ENCODE measurements at places on chromosomes 1 and 21.

- DNase-seq, result no peak
Measured at GRCh38 chr1:8599646-8600212, 217.7 kb downstream of the RERE start.

DNA sequence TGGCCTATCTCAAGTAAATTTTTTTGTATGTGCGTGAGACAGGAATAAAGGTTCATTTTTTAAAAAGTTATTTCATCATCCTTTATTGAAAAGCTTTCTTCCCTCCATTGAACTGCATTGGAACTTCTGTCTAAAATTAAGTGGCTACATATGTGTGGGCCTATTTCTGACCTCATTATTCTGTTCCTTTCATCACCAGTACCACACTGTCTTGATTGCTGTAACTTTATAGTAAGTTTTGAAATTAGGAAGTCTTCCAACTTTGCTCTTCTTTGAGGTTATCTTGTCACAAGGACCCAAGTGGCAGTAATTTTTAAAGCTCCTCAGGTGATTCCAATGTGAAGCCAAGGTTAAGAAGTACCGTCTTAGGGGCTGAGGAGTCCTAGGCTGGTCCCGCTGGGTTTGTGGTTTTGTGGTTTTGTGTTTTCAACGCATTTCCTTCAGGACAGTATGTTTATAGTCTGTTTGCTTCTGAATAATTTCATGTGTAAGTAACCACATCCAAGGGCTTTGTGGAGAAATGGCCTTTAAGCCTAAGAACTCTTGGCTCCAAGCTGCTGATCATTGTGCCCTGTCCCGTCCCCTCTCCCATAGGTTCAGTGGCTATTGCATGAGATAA lies 12.4 kb upstream of the SCAF4 start:
- no peak for DNase-seq

GRCh38 chr1:11107599-11107998 lies 7.9 kb upstream of the EXOSC10 start:
- no peak for DNase-seq

GRCh38 chr1:36751525-36751924 lies 268.8 kb upstream of the CSF3R start:
- DNase-seq, result no peak

DNA sequence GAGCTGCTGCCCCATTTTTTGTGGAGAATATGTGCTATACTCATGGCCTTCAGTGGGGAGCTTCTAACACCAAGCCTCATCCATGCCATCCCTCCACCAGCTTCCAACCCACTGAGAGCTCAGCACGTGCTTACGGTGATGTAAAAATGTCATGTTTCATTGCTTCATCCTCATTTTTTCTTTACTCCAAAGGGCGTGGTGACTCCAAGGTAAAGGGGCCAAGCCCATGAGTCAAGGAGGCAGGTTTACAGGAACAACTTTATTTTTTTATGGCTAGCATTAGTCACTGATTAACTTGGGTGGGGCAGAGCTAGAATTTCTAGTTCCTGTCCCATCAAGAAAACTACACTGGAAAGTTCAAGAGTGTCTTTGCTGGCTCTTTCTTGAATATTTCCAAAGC lies at the start of gene C1orf226:
C1orf226 (plus strand) TSS at position 346 of the 400 bp plus-strand sequence. CDS start 174 bp downstream, outside the sequence.
- DNase-seq, result peak; percentile 52

GRCh38 chr1:77857552-77857951 lies 30.9 kb upstream of the NEXN start:
- no peak for DNase-seq

DNA sequence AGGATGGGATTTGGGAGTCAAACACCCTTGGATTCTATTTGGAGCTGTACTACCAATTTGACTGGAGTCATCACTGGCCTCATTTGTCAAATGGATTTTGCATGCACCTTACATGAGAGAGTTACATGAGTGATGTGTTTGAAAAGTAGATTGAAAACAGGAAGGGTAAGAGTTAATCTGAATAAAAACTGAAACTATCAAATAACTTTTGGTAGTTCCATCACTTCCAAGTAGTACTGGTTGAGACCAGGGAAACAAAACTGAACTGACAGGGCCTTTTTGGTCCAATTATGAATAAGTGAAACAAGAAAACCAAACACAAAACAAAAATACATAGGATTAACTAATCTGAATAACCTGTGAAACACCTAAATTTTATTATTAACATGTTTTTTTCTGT lies 30.2 kb downstream of the NUCKS1 start:
- no peak for DNase-seq

DNA sequence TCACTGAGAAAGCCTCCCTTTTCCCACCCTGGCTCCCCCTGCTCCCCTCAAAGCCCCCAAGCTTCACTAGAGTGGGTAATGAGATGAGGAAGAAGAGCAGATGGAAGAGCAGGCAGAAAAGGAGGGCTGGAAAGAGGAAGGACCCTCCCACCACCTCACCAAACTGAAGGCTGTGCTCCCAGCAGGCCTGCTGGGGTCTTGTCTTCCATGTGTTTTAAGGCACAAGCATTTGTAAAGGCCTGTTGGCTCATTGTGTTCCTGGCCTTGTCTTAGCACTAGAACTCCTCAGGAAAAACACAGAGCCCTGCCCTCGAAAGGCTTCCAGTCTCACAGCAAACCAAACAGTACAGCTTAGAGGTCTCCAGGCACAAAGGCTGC lies 51.5 kb downstream of the TOMM20 start:
- no peak for DNase-seq

DNA sequence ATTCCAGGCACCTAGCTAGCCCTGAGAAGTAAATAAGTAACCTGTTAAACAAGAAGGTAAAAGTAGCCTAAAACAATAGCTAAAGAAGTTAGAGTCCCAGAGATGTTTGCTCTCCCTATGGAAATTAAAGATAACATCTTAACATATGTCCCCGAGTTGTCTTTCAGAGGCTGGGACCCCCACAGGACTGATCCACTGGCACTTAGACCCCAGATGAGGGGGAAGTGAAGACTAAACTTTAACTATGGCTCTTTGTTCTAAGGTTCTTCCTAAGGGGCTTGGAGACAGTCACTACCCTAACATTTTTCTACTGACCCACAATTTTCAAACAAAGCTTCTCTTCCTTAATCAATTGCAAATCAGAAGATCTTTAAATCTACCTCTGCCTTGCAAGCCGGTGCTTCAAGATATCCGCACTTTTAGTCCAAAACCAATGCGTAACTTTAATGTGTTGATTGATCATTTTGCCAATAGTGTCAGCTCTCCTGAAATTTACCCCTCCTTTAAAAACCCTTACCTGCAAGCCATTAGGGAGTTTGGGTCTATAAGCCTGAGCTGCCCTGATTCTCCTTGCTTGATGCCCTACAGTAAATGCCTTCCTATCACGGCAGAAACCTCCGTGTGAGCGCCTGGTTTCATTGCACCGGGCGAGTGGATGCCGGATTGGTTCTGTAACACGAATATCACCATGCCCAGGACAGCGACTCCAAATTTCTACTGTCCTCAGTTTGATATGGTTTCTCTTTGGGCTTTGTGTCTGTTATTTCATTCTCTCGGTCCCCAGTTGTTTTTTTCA lies 404.4 kb downstream of the SIPA1L2 start:
- no peak for DNase-seq

DNA sequence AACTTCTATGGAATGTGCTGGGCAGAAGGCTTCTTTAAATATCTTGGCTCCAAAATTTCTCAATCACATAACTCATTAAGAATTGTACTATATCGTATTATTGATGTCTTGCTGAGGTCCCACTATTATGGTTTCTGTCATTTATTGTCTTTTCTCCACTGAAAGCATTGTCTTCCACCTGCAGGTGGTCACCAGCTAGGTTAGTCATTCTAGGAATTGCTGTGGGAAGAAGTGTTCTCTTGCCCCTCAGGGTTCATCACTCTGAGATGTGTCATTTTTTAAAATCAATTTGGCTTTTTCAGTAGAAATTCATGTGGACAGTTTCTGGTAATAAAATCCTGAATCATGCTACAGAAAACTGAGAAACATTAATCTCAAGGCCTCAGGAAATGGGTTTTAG lies 66.1 kb downstream of the NCAM2 start:
- no peak for DNase-seq

DNA sequence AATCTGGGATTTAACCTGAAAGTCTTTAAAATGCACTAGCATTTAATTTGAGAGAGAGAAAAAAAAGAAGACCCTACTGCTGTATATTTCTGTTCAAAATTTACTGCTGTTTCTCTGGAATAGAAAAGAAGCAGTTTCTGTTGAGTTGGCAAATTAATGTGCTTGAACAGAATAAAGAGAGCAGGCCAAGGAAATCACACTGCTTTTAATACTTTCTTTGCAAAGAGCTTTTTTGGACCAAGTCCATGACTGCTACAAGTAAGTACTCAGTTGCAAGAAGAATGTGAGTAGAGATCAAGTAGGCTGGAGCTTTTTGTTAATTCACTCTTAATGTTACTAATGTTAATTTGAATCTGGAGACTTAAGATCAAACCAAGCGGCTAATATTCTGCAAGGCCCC lies 336.2 kb upstream of the SGIP1 start:
- no peak for DNase-seq

- no peak for DNase-seq
Measured at GRCh38 chr21:17455028-17455353, 57.9 kb upstream of the CXADR start.

GRCh38 chr1:155893389-155894142 lies 17.6 kb downstream of the RIT1 start:
- peak; percentile 67 for DNase-seq

DNA sequence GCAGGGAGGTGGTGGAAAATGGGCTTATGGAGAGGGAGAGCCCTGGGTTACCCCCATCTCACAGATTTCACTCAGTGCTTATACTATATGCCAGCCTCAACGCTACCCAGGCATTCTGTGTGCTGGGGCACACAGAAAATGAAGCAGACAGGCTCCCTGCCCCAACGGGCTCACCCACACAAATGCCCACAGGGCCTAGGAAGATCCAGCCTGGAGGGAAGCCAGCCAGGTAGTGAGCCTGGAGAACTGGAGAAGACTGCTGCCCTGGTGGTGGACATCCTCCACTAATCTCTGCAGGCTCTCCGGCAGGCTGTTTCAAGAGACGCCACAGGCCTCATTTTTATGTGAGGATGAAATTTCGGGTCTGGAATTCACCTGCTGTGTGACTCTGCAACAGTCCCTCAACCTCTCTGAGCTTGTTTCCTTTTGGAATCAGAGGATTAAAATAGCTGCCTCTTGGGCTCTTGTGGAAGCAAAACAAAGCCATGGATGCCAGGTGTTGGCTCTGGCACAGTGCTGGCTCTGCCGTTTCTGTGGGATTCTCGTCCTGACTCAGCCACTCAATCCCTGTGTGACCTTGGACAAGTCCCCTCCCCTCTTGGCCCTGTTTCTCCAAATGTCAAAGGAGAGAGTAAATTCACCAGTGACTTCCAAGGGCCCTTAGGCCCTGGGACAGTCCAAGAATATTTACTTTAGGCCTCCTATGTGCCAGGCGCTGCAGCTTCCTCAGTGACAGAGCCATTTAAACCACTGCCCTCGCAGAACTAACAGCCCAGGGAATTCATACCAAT lies 3.6 kb downstream of the PAQR7 start:
- no peak for DNase-seq

DNA sequence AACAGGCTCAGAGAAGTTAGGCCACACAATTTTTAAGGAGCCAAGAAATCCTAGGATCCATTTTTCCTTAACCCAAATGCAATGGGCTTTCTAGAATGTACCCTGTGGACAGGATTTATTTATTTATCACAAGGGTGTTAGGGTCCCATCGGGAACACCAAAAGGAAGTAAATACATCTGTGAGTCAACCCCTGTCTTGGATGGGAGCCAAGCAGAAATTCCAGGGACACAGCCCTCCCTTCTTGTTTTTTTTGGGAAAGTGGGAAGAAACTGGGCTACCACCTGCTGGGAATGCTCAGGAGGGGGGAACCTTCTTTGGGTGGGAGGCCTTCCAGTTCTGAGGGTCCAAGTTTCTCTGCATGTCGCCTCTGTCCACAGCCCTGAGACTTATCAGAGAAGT lies 1.3 kb downstream of the CRNN start:
- DNase-seq, result no peak

GRCh38 chr21:26225046-26225445 lies 54.5 kb upstream of the APP start:
- DNase-seq, result no peak

- peak; percentile 76 for DNase-seq
Measured at GRCh38 chr1:201184307-201185122, 6.1 kb upstream of the IGFN1 start.

DNA sequence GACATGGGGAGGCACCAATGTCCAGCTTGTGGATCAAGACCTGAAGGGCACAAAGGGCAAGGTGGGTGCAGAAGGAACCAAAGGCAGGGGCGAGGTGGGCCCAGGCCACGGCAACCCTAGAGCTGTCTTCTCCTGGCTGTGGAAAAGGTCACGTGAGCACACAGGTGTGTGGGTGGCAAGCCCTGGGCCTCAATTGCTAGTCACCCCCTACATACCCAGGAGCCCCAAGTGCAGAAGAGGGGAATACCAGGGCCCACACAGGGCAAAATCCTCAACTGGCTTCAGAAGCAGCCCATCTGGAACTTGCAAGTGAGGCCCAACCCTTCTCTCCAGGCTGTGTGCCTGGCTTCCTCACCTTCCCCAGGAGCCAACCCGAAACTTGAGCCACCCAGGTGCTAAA lies 25.6 kb downstream of the ZBTB17 start:
- DNase-seq, result no peak

DNA sequence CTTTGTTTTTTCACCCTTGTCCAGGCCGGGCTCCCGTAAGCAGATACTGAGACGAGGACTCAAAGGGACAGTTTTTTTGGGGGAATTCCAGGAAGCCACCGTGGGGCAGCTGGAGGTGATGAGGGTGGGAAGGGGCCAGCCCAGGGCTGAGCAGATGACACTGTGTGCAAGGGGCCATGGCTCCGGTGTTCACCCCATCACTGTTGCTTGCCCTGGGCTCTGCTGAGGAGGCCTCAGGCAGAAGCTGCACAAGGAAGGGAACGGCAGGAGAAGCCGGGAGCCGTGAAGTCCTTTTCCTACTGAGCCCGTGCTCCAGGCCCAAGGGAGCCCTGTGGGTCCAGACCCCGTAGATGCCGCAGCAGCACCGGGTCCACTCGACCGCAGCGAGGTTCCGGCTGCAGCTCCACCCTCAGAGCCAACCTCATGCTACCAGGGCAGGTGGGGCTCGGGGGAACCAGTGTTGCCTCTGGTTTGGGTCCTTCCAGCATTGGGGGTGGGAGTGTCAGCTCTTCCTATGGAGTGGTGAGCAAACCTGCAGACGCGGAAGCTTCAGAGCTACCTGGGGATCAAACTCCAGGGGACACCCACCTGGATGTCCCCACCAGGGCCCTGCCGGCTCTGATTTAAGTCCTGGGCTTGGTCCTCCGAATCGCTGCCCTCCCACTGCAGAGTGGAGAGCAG lies 4.3 kb upstream of the CALML6 start:
- no peak for DNase-seq

GRCh38 chr1:24080131-24080530 lies 31.8 kb downstream of the MYOM3 start:
- DNase-seq, result no peak

DNA sequence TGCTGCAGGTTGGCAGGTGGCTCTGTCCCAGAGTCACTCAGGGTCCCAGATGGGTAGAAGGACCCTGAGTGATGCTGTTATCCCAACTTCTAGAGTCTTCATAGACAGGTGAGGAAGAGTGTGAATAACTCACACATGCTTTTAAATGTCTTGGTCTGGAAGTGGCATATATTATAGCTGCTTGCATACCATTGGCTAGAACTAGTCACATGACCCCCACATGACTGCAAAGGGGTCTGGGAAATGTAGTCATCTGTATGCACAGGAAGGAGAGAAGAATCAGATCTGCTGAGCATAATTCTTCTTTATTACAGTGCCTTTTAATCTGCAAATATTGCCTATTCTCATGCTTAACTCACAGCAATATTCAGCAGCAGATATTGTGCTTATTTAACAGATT lies 28.2 kb upstream of the KLHDC7A start:
- peak; percentile 8 for DNase-seq
